Central memory CD4-positive, alpha-beta T cell (primary cell): ENCODE measurements at places on chromosomes 5 and 9.
A peak's percentile ranks its signal among the peaks of the same experiment; 100 is the strongest.

DNA sequence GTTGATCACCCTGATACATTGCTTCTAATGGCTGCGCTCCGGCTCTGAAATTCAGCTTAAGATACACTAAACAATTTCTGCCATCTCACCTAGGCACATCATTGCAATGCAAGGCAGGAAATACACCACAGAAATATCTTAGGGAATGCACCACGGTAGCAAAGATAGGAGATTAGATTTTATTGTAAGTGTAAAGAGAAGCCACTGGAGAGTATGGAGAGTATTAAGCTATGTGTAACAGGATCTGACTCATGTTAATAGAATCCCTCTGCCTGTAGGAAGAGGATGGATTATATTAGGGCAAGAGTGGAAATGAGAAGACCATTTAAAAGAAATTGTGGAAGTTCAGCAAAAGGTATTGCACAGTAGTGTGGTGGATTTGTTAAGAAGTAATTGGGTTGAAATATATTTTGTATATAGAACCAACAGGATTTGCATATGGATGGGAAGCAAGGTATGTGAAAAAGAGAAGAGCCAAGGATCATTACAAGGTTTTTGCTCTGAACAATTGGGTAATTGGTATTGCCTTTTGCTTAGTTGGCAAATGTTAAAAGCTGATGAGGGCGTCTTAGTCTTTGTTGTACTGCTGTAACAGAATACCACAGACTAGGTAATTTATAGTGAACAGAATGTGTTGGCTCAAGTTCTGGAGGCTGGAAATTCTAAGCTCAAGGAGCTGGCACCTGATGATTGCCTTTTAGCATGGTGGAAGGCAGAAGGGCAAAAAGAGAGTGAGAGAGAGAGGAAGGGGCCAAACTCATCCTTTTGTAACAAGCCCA, 636.1 kb downstream of the PSAT1 start:
- no peak for DNase-seq

DNA sequence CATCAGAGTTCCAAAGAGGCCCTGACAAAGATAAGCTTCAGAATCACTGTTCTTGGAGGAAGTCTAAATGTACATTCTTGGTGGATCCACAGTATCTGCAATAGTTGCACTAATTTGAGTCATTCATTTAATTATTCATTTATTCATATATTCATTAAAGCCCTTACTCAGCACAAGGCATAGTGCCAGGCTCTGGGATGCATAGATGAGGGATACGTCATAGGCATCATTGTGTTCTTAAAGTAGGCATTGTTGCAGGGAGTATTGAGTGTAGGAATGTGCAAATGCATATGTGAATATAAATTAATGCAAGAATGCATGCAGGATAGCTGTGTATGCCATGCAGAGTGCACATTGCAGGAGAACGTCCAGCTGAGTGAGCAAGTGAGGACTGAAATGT, 100.7 kb downstream of the DRD1 start:
- DNase-seq, result no peak

DNA sequence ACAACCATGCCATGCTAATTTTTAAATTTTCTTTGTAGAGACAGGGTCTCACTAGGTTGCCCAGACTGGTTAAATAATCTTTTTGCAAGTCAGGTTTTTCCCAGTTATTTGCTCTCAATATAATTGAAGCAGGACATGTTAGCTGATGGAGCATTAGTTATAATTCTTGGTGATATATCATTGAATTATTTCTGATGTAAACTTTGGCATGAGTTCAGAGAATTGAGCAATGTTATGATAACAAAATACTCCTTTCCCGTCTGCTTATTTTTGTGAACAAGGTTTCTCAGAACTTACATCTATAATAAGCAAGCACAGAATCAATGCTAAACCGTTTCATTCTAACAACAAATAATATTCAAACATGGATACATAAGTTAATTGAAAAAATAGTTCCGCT, 37.8 kb downstream of the BHMT start:
- no peak for DNase-seq

GRCh38 chr5:154850255-154851062, at the start of gene FAXDC2:
TSS of gene FAXDC2 (minus strand) at chr5:154850603. CDS start at chr5:154838178, 12,425 bp downstream.
- no peak for DNase-seq

- DNase-seq, result no peak
Observed at GRCh38 chr5:35393901-35394300, 163.6 kb upstream of the PRLR start.

DNA sequence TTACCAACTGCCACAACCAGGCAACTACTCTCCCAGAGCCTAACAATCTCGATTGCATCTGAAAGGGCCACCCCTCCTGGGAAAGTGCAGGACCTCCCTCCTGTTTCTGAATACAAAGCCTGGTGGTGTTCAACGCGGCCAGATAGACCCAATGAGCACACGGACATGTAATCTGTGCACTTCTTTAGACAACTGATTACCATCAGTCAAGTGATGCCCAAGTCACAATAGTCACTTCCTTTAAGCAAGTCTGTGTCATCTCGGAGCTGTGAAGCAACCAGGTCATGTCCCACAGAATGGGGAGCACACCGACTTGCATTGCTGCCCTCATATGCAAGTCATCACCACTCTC, 739 bp downstream of the C9orf72 start:
- DNase-seq, result peak; percentile 62

DNA sequence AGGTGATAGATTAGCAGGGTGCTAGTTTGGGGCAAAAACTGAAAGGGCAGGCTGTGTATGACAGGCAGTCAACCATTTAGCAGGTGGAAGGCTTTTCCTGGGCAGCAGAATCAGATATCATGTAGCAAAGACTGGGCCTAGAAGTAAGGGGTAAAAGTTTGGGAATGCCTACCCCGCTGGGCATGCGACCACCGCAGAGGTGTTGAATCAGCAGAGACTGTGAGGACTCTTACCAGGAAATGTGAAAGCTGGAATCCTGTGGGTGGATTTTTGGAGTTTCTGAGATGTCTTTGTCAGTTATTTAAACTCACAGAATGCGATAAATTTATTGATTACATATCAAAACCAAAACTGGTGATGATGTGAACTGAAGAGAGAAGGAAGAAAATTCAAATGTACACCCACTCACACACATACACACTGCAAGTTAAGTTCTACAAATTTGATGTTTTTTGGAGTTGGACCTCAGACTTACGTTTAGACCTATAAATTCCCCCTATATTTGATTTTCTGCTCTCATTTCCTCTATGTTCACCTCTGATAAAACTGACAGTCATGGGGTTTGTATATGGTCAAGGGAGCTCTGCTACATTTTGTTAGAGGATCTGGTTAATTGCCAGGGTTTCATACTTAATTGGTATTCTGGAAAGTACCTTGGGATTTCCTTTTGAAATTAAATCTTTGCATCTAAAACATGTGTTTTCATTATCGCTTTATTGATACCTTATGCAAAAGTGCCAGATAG, 333.6 kb downstream of the CSNK1G3 start:
- DNase-seq, result no peak

GRCh38 chr5:167773668-167774301, 517.7 kb upstream of the WWC1 start:
- no peak for DNase-seq

- peak; percentile 46 for DNase-seq
Observed at GRCh38 chr5:149549461-149550267, 1.6 kb downstream of the CSNK1A1 start.

GRCh38 chr5:167643631-167644280, 647.7 kb upstream of the WWC1 start:
- DNase-seq, result no peak

- peak; percentile 45 for DNase-seq
Observed at GRCh38 chr5:132426525-132427138, 57.1 kb downstream of the SLC22A5 start.

DNA sequence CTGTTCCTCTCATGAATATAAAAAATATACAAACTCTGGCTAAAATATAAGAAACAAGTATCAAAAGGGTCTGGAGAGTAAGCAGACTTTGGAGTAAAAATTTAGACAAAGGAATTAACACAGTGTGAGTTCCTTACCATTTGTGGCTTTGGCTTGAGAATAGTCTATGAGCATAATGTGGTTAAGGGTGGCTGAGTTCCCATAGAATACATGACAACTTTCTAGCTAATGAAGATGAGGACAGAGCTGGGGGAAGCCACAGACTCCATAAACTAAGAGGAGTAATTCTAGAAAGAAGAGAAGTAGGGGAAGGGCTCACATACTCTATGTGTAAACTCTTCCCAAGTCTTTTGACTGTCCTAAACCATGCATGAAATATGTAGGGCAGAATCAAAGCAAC, 79.4 kb downstream of the CAAP1 start:
- no peak for DNase-seq

GRCh38 chr9:128706045-128706444, 3.7 kb downstream of the PKN3 start:
- no peak for DNase-seq

DNA sequence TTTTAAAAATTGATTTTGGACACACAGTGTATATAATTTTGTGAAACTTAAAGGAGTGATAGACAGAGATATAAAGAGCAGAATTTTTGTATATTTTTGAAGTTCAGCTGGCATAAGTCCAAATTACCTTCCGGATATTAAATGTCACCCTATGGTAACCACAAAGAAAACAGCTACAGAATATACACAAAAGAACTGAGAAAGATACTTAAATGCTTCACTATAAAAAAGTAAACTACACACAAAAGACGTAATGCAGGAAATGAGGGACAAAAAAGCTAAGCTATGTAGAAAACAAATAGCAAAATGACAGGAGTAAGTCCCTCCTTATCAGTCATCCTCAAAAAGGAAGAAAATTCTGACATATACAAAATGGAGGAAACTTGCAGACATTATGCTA, 29.4 kb downstream of the HACD4 start:
- peak; percentile 26 for DNase-seq

DNA sequence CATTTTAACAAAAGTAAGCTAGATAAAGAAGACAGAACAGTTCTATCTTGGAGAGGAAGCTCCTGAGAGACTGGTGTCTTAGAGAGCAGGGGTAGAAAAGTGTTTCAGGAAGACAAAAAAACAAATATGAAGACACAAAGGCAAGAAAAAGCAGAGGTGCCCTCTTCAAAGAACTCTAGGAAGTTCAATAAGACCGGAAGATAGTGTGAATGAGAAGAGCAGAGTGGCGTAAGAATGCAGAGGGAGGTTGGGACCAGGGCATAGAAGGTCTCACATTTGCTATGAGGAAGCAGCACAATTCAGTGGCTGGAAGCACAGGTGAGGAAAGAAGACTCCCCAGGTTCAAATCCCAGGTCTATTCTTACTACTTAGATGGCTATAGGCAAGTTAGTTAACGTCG, 22.6 kb downstream of the TMEM245 start:
- no peak for DNase-seq

DNA sequence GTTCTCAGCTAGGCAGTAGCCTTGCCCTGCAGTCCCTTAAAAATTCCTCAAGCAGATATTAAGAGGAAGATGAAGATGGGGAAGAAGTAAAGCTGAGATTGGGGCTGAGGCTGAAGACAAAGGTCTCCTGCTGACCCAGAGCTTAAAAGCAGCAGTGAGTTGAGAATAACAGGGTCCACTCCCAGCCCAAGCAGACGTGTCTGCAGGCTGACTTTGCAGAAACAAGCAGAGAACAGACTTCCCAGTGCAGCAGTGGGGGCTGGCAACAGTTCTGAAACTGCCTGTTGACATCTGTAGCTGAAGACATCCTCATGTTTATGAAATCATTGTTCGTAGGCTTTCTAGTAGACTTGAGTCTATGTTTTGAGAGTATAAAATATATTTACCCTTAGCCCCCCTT, 1.1 kb downstream of the CTXN3 start:
- DNase-seq, result no peak

GRCh38 chr9:105475302-105475701, 27.5 kb downstream of the FSD1L start:
- DNase-seq, result no peak

GRCh38 chr9:108142504-108143201, 653.1 kb upstream of the KLF4 start:
- no peak for DNase-seq

- DNase-seq, result no peak
Observed at GRCh38 chr9:81653240-81653639, 36.1 kb downstream of the TLE1 start.

GRCh38 chr9:133606708-133607025, 2.5 kb downstream of the FAM163B start:
- no peak for DNase-seq

- no peak for DNase-seq
Observed at GRCh38 chr5:83745816-83746215, 25.2 kb upstream of the HAPLN1 start.

- DNase-seq, result no peak
Observed at GRCh38 chr5:172602783-172603231, 38.3 kb upstream of the NEURL1B start.

GRCh38 chr5:14781106-14781505, 90.5 kb downstream of the ANKH start:
- no peak for DNase-seq

DNA sequence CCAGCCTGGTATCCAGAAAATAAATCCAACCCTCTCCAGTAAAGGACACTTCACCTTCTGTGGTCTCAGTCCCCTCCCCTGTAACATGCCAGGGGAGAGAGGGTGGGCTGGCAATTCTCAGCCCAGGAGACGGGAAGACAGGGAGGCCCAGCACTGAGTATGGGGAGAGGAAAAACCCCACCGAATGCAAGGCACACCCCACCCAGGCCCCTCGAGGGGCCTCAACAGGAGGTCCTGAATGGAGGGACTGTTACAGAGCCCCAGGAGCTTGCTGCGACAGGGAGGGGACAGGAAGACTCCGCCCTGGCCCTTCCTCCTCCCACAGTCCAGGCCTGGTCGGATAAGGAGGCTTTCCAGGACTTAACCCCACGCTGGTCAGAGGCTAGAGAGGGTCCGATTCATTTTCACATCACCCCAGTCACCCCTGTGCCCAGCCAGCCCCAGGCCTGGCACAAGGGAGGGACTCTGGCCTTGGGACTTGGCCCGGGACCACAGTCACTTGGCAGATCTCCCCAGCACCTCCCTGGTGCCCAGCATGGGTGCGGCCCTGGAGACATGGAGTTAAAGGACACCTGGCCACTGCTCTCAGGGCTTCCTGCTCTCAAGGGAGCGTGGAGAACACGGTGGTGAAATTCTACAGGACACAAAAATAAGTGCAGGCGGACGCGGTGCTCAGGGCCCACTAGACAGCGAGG, 44.9 kb upstream of the STXBP1 start:
- no peak for DNase-seq
